ENCODE measurements at places on chromosomes 16 and 17. TPM values are rescaled to one million over a fixed set of nuclear protein-coding genes. Genes with fewer than 3 reads are reported as not detected.

- DNase-seq: no peak
Measured at GRCh38 chr16:85570735-85571562, 42.2 kb upstream of the GSE1 start.

GRCh38 chr17:63838631-63839171 lies 3.8 kb downstream of the SMARCD2 start:
- no peak for DNase-seq

GRCh38 chr16:80347900-80348299 lies 192.9 kb upstream of the DYNLRB2 start:
- DNase-seq: no peak

DNA sequence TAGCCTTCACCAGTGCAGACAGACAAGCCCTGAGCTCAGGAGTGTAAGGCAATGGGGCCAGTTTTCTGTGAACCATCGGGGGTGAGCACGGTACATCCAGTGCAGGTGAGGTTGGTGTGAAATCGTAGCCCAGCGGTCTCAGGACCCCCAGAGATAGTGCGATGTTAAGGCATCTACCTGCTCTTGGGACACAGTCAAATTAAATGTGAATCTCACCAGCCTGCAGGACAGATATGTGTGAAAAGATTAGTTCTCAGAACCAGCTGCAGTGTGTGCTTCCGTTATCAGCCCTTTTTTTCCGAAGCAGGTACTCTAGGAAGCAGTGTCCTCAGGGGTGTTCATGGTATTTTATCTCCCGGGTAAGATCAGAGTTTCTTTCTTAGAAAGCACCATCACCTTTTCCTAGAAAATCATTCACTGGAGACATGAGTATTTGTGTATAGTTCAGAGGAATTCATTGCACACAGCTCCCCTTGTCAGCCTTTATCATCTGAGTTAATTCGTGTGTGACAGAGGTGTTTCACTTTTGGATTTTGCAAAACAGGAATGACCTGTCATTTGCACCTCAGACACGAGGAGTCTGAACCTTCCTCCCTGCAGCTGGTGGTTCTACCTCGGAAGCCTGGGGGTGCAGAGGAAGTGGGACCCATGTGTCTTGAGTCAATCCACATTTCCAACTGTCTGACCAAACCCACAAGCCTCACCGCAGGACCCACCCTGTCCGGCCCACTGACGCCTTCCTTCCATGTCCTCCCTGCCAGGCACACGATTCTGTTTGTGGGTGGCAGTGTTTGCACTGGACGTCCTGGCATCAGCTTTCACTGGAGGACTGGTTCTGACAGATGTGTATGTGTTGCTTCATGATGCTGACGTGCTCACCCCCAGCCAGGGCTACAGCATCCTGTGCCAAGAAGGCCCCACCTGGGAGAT lies 107.8 kb downstream of the CLEC16A start:
- DNase-seq: no peak

DNA sequence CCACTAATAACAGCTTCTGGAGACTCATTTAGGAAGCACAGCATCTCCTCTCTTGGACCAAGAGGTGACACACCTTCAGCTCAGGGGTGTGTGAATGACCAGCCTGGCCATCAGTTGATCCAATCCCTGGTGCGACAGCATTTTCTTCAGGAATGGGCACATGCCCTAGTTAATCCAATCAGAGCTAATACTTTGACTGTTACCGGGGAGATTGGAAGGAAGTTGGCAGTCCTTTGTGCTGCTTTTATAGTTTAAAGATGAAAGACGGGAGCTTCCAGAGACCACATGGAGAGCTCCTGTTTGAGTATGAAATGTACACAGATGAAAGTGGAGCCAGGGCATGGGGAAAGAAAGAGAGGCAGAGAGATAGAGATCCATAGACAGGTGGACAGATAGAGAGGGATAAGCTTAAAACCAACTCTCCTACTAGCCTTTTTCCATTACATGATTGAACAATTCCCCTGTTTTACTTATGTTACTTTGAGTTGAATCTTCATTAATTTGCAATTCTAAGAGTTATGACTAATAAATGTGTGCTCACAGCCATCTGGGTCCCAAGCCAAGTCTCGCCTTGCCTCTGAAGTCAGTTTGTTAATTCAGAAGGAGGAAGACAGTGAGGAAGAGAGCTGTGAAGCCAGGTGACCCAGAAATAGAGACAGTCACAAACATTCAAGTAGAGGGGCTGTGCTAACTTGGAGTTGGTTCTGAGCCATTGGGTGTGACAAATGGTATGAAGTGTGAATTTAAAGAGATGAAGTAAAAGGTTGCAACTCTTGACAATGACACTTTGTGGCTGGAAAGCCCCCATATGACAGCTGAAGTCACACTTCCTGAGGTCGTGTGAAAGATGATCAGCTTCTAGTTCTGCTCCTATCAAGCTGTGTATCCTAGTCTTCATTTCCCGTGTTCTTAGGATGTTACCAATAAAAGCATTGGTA lies 120.0 kb upstream of the GOT2 start:
- DNase-seq: no peak

- DNase-seq: no peak
Measured at GRCh38 chr17:83193336-83194185, 114.2 kb downstream of the METRNL start.

- DNase-seq: no peak
Measured at GRCh38 chr17:31072186-31072585, 22.6 kb upstream of the NF1 start.

- DNase-seq: no peak
Measured at GRCh38 chr16:56793492-56793891, 63.6 kb downstream of the NUP93 start.

DNA sequence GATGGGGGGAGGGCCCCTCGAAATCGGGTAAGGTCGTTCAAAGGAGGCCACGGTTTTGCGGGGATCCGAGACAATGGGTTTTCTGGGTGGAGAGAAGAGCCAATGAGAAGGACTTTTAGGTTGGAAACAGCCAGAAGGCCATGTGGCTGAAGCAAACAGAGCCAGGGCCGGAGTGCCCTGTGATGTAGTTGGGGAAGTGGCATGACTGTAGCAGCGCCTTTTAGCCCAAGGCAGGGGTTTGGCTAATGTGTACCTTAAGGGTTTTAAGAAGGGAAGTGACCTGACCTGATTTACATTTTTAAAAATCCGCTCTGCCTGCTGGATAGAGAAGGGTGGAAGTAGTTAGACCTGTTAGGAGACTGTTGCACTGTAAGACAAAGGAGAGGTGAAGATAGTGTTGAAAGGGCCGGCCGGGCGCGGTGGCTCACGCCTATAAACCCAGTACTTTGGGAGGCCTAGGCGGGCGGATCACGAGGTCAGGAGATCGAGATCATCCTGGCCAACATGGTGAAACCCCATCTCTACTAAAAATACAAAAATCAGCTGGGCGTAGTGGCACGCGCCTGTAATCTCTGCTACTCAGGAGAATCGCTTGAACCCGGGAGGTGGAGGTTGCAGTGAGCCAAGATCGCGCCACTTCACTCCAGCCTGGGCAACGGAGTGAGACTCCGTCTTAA lies 1.0 kb downstream of the LYRM1 start:
- no peak for DNase-seq

Gene KRTAP4-8
- not detected for polyA plus RNA-seq

Gene SLC5A2
- polyA plus RNA-seq: 6.2 TPM

Gene TERB1
- not detected for polyA plus RNA-seq

Gene GRIN2C
- polyA plus RNA-seq: 0.71 TPM
